ENCODE measurements at places on chromosomes 1 and 21. TPM values are rescaled to one million over a fixed set of nuclear protein-coding genes. Genes with fewer than 3 reads are reported as not detected.

DNA sequence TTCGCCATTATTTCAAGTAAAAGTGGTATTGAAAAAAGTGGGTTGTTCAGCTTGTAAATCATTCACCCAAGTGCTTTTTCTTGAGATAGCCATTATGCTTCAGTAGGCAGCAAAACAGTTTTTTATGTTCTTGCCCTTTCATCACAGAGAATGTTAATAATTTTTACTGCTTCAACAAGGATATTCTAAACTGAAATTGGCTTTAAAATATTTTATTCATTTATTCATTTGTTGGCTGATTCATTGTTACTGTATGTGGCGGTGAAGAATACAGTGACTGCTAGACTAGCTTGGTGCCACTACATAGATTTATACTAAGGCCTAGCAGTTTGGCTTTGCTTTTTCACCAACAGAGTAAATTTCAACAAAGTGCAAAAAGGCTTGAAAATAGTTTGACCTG is 121.5 kb downstream of the OLFML2B start:
- DNase-seq, result no peak

DNA sequence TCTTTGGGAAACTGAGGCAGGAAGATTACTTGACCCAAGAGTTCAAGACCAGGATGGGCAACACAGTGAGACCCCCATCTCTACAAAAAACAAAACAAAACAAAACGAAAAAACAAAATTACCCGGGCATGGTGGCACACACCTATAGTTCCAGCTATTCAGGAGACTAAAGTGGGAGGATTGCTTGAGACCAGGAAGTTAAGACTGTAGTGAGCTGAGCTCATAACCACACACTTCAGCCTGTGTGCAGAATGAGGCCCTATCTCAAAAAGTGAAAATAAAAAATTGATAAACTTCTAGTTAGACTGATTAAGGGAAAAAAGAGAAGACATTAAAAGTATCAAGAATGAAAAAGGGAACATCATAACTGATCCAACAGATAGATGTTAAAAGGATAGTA is 154.0 kb downstream of the RHOU start:
- DNase-seq, result no peak

- DNase-seq, result no peak
Observed at GRCh38 chr1:162530307-162530987, 31.1 kb upstream of the UAP1 start.

DNA sequence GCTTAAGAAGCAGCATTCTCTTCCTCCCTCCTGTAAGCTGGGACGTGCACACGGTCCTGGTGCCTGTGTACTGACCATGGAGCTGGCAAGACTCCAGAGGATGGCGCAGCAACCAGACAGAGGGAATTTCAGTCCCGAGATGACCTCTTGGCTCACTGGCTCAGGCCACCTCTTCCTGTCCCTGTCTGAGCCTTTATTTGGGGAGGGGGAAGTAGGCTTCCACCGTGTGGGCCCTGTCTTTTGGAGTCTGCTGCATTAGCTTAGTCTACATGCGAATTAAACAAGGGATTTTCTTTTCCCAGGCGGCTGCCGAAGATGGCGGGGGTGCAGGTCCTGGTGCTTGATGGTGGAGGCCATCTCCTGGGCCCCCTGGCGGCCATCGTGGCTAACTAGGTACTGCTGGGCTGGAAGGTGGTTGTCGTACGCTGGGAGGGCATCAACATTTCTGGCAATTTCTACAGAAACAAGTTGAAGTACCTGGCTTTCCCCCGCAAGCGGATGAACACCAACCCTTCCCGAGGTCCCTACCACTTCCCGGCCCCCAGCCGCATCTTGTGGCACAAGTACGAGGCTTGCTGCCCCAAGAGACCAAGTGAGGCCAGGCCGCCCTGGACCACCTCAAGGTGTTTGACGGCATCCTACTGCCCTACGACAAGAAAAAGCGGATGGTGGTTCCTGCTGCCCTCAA is 10.2 kb downstream of the IL24 start:
- peak; percentile 68 for DNase-seq

DNA sequence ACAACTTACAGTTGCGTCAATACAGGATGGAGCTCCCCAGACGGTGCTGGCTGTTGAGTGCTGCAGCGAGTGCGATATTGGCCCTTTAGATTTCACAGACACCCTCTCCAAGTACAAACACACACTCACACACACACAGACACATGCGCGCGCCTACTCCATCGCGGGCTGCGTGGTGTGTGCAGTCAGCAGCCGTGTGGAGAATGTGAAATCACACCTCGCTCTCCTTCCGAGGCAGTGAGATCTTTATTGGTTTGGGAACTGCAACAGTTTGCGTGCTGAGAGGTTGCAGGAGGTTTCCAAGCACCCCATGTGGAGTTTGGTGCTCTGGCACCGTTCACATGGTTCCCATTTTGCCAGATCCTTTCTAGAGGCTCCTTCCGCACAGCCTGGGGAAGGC is 372.2 kb downstream of the RRAGC start:
- no peak for DNase-seq

DNA sequence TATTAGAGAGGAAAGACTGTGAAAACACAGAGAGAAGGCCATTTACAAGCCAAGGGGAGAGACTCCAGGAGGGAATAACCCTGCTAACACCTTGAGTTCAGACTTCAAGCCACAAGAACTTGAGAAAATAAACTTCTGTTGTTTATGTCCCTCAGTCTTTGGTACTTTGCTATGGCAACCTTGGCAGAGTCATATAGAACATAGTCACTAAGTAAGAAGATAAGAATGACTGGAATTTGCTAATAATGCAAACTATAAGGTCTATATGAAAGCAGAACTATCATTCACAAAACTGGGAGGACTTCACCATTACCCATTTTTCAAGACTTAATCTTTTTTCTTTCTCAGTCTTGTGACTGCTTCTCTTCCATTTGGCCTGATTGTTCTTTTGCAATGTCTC is 767.3 kb upstream of the ADAMTS5 start:
- DNase-seq, result no peak

DNA sequence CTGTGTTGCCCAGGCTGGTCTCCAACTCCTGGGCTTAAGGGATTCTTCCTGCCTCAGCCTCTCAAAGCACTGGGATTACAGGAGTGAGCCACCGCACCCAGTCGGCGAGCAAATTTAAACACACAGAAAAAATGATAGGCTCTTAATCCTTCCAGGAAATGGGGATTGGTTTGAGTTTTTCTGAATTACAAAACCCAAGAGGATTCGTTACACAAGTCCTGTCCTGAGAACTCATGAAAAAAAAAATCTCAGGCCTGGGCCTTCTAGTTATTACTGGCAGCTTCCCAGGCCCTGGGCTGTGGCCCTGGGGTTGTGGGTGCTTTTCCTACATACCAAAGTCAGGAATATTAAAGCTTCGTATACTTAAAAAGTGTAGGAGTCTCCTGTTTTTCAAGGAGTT is 6.3 kb upstream of the IFNGR2 start:
- no peak for DNase-seq

- no peak for DNase-seq
Observed at GRCh38 chr1:54465351-54465811, 59.2 kb upstream of the SSBP3 start.

GRCh38 chr1:224505454-224506093 is 71.0 kb upstream of the WDR26 start:
- DNase-seq, result no peak

GRCh38 chr21:44357064-44357837 is 3.8 kb downstream of the TRPM2 start:
- DNase-seq, result no peak

GRCh38 chr1:248631354-248632008 is 3.4 kb downstream of the OR2T11 start:
- DNase-seq, result no peak

- DNase-seq, result no peak
Observed at GRCh38 chr1:230916587-230917283, 48.4 kb upstream of the C1orf198 start.

DNA sequence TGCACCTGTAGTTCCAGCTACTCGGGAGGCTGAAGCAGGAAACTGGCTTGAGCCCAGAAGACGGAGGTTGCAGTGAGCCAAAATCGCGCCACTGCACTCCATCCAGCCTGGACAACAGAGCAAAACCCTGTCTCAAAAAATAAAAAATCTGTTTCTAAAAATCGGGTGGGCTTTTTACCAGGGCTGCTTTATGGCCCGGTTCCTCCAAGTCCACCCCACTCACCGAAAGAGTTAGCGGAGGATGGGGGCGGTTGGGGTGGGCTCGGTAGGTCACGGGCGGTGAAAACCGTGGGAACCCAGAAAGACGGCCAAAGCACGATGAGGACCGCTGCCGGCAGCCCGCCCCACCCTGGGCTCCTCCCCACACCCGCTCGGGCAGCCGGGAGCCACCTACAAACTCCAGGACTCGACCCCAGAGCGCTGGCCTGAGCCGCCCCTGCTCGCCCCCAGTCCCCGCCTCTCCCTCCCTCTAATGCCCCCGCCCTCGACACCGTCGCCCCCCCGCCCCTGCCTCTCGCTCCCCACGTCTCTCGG is 846 bp upstream of the PER3 start:
- DNase-seq, result peak; percentile 76

- DNase-seq, result no peak
Observed at GRCh38 chr21:43790010-43790524, 690 bp downstream of the RRP1 start.

DNA sequence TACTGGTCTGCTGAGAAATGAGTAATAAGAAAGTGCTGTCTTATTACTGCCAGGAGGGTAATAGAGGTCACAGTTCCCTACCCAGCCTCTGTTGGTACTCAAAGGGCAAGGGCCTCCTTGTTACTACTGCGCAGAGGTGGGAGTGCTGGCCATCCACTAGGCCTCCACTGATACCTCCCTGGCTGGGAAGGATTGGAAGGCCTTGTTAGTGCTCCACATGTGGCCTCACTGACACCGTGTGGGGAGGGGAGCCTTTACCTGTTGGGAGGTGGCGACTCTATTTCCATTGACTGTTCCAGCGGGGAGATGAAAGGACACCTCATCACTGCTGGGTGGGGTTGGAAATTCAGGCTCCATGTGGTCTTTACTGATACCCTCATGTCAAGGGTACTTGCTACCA is 57.8 kb upstream of the USP24 start:
- DNase-seq, result no peak

DNA sequence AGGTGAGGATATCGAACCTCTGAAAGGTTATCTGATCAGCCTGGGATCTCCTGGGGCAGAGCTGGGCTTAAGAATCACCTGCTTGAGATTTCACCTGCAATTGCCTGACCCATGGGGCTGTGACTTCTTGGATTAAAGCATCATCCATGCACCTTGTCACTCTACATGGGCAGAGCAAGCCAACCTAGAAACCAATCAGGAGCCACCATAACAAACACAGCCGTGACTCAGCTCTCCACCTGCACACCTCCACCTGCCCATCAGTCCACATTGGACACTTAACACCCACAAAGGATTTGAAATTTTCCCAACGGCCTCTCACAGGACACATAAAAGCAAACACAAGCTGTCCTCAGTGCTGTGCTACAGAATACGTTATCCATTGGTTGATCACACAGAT is 35.1 kb upstream of the ETS2 start:
- no peak for DNase-seq

DNA sequence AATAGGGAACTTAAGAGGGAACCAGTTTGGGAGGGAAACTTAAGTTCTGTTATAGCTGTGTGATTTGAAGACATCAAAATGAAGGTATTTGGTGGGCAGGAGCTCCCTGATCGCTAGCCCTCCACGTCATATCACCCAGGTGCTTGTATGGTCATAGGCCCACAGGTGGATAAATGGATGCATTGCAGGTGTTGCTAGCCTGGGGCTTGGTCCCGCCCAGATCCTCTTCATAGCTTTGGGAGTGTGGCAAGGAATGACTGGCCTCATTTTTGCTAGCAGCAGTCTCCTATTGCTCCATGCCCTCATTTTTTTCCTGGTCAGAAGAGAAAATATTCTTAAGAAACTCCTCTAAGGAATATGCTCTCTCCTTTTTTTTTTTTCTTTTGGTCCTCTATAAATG is 11.3 kb downstream of the GNPAT start:
- no peak for DNase-seq

GRCh38 chr1:113210248-113210647 is 137.2 kb downstream of the LRIG2 start:
- DNase-seq, result no peak

DNA sequence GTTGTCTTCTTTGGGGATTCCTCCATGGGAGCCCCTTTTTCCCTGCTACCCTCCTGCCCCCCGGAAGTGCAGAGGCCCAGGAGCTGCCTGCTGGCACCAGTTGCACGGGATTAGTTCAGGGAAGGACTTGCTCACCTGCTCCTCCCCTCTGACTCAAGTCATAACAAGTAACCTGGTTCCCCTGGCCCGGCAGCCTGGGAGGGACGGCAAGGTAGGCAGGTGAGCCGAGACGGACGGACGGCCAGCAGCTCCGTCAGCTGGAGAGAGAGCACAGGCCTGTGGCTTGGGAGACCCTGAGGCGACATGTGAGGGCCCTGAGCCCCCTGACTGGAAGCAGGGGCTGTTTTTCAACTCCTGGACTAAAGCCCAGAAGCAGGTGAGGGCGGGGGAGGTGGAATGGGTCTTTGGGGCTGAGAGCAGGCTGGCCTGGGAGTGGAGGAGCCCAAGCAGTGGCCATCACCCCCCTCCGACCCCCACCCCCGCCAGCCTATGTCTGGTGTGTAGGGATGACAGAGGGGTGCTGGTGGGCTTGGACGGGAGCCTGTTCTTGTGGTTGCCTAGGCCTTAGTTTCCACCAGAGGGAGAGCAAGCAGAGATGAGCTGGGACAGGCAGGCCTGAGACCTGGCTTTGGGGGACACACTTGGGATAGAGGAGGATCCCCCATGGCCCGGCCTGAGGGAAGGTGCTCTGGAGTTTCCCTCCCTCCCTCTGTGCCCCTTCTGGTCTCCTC is at the start of gene INAVA:
Gene INAVA, plus strand, starts transcription at position 189 of the 731 bp plus-strand sequence. CDS start 3,501 bp downstream, outside the sequence.
- no peak for DNase-seq

GRCh38 chr21:45496151-45496967 is 45.9 kb downstream of the SLC19A1 start:
- DNase-seq, result peak; percentile 15

DNA sequence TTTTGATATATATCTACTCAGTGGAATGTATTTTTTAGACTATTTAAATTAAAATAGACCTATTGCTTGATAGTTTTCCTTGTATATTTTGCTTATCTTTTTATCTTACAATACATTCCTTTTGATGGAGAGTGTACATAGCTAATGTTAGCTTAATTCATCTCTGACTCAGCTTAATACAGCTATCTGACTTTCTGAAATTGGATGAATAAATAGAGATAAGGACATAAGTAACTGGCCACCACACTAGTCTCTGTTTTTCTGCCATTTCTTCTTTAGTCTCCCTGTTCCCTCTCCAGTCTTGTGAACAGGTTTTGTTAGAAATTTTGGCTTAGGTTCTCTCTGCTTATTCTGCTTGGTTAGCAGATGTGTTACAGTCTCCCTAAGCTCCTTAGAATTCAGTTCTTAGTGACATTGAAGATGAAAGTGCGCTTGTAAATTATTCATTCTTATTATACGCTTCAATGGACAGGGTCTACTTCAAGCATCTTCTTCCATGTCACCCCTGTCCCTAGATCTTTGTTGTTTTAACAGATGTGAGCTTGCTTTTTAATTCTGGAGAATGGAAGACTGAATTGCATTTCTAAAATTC is 59.6 kb downstream of the XPR1 start:
- no peak for DNase-seq

- no peak for DNase-seq
Observed at GRCh38 chr1:18908911-18909771, 6.8 kb upstream of the ALDH4A1 start.

FCMR gene
- total RNA-seq, result not detected

PLEKHM2 gene
- total RNA-seq, result 66.9 TPM

BCL2L15 gene
- total RNA-seq, result 1.8 TPM

ASPM gene
- total RNA-seq, result 5.9 TPM

SON gene
- 289 TPM for total RNA-seq

TRAF3IP3 gene
- not detected for total RNA-seq

MMEL1 gene
- total RNA-seq, result 4.0 TPM

LCE3D gene
- not detected for total RNA-seq

ANGPTL3 gene
- total RNA-seq, result not detected
